ENCODE measurements at places on chromosomes 7 and 10.

- no peak for DNase-seq
Measured at GRCh38 chr10:21369697-21370096, 155.8 kb downstream of the SKIDA1 start.

DNA sequence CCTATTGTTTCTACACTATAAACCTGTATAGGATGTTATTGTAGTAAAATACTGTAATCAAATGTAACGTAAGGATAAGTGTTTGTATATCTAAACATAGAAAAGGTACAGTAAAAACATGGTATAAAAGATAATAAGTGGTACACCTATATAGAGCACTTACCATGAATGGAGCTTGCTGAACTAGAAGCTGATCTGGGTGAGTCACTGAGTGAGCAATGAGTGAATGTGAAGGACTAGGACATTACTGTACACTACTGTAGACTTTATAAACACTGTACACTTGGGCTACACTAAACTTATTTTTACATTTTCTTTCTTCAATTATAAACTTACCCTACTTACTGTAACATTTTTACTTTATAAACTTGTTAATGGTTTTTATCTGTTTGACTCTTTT, 732.9 kb upstream of the LRRN3 start:
- no peak for DNase-seq

GRCh38 chr7:30816645-30817370, 45.6 kb downstream of the MINDY4 start:
- no peak for DNase-seq

- DNase-seq, result no peak
Measured at GRCh38 chr10:131998050-131998844, 16.5 kb upstream of the BNIP3 start.

GRCh38 chr7:29641651-29642050, 78.0 kb downstream of the PRR15 start:
- no peak for DNase-seq

- DNase-seq, result no peak
Measured at GRCh38 chr10:78460204-78460603, 426.5 kb downstream of the RPS24 start.

- no peak for DNase-seq
Measured at GRCh38 chr10:70130878-70131559, 1.6 kb downstream of the AIFM2 start.

- DNase-seq, result no peak
Measured at GRCh38 chr7:75776295-75776971, 4.4 kb upstream of the CCL26 start.

- DNase-seq, result no peak
Measured at GRCh38 chr10:59265141-59265540, 88.7 kb downstream of the PHYHIPL start.

DNA sequence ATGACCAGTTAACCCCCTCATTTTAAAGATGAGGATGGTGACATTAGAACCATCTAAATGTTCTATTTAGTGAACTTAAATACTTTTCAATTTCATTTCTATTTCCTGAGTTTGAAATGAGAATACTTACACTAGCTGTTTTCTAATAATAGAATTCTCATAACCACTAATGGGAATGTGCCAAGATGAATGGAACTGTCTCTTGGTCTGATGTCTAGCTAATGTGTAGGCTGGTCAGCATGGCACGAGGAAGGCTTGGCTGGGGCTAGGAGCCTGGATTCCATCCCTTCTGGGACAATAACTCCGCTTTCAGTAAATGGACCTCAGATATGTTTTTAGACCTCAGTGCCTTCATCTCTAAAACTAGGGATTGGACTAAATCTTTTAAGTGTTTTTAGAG, 185.8 kb upstream of the NRP1 start:
- no peak for DNase-seq

GRCh38 chr7:34067005-34067778, 161.9 kb downstream of the BMPER start:
- no peak for DNase-seq

- no peak for DNase-seq
Measured at GRCh38 chr10:66365686-66366085, 560.1 kb upstream of the LRRTM3 start.
